ENCODE measurements at places on chromosomes 5 and 9.

DNA sequence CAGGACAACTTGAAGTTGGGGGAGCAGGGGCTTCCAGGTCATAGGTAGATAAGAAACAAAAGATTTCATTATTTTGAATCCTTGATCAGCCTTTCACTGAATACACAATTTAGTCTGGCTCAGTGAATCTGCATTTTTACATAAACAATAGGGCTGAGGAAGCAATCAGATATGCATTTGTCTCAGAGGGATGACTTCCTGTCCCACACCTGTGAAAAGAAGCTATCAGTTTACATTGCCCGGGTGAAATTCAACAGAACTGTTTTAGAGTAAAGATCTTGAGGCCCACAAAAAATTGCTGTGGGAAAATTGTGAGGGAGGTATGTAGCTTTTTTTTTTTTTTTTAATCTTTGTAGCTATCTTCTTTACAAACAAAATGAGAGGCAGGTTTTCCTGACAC is 38.3 kb downstream of the DNAJB5 start:
- DNase-seq = no peak

- no peak for DNase-seq
Measured at GRCh38 chr5:180830253-180831138, 27.9 kb upstream of the MGAT1 start.

GRCh38 chr9:10127867-10128266 is 484.9 kb downstream of the PTPRD start:
- no peak for DNase-seq

- no peak for DNase-seq
Measured at GRCh38 chr9:110880189-110880588, 158.1 kb downstream of the LPAR1 start.

- DNase-seq = no peak
Measured at GRCh38 chr5:153276151-153276550, 214.3 kb upstream of the GRIA1 start.

GRCh38 chr5:146499680-146500079 is 16.3 kb downstream of the GPR151 start:
- DNase-seq = no peak

GRCh38 chr5:181159286-181160151 is 12.1 kb downstream of the OR2V2 start:
- peak; percentile 73 for DNase-seq

GRCh38 chr9:107044872-107045271 is 181.9 kb downstream of the ZNF462 start:
- DNase-seq = no peak

DNA sequence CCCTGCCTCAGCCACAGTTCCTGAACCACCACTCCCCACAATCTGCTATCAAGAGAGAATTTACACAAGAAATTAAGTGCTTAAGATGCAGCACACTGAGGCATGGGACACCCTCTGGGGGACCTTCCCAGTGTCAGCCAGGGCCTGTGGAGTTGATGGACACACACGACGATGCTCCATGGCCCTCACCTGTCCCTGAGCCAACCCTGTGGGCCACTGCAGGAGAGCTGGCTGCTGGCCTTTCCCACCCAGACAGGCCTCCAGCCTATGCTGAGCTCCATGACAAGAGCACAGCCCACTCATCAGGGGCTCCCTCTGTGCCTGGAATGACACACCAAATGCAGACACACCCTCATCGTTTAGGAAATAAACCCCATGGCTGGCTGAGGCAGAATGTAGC is 124.6 kb downstream of the ADAMTS16 start:
- no peak for DNase-seq

DNA sequence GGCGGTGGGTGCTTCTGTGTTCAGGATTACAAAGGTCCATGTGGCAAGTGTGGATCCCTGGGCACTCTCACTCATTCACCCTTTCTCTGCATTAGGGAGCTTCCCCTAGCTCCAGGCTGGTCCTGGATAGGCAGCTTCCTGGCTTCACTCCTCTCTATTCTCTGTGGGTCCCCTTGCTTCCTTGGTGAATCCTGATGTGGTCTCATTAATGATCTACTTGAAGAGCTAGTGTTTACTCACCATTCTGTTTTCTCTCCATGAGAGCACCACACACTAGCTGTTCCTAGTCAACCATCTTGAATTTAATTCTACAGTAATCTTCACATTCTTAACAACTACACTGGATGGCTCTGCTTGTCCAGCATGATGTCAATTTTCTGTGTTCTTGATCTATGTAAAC is 90.0 kb upstream of the PLPPR1 start:
- DNase-seq = no peak
